ENCODE measurements at places on chromosomes 3 and 15.

- no peaks in the 10 kb centered on the region for H3K36me3 ChIP-seq
- peaks cover 15% of the 10 kb centered on the region for H3K4me1 ChIP-seq
Measured at GRCh38 chr3:186882150-186882524, 39.6 kb downstream of the ADIPOQ start.

GRCh38 chr3:189531271-189531670 is 99.9 kb upstream of the TP63 start:
- H3K27me3 ChIP-seq: no peaks in the 10 kb centered on the region
- H3K4me3 ChIP-seq: no peak overlapping the region
- H3K36me3 ChIP-seq: no peaks in the 10 kb centered on the region
- no peaks in the 10 kb centered on the region for H3K4me1 ChIP-seq
- no peak for DNase-seq
- no peak overlapping the region for H3K27ac ChIP-seq

DNA sequence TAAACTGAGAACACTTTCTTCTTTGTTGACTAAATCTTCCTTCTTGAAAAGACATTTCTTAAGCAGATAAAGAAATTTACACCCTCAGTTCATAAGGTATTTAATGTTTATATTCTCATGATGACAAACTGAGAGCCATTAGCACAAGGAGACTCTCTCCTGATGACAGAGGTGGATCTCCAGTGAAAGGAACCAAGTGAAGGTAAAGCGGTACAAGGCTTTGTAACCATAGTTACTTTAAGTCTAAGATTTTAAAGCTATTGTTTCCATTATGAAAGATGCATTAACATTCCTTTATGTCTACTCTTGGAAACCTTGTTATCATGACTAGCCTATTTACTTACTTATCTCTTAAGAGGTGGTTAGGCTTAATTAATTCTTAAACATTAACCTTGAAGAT is 737.1 kb downstream of the MECOM start:
- H3K4me3 ChIP-seq: no peak overlapping the region
- H3K27ac ChIP-seq: no peak overlapping the region
- H3K36me3 ChIP-seq: no peaks in the 10 kb centered on the region
- no peaks in the 10 kb centered on the region for H3K27me3 ChIP-seq
- no peak for DNase-seq
- H3K4me1 ChIP-seq: no peaks in the 10 kb centered on the region

DNA sequence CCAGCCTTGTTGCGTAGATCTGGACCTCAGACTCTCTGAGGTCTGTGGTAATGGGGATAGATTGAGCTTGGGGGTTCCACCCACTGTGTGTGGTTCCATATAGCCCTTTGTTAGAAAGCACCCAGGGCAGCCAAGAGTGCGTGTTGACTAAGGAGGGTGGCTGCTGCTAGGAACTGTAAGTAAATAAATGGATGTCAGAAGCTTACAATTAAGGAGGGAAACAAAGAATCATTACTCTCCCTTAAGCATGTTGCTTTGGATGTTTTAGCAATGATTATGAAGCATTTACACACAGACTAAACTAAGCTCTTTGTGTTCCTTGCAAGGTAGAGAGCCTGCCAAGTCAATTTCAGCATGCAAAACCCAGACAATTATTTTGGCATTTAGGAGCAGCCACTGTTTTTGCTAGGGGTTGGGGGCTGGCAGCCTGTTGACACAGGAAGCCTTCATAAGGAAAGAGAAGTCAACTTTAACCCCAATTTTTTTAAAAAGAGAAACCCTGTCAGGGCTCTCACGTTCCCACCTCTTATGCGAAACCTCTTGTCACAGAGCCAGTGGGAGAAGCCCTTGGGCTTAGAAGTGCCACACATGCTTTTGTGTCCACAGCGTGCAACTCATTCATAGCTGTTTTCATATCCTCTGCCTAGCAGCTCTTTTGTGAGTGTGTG is 127.8 kb downstream of the CMSS1 start:
- H3K4me3 ChIP-seq: no peak overlapping the region
- no peak overlapping the region for H3K27ac ChIP-seq
- H3K36me3 ChIP-seq: no peaks in the 10 kb centered on the region
- DNase-seq: no peak
- no peaks in the 10 kb centered on the region for H3K27me3 ChIP-seq

- no peaks in the 10 kb centered on the region for H3K27me3 ChIP-seq
- H3K36me3 ChIP-seq: peaks cover 67% of the 10 kb centered on the region
- no peaks in the 10 kb centered on the region for H3K4me1 ChIP-seq
Measured at GRCh38 chr3:128911911-128912310, 32.5 kb downstream of the ACAD9 start.

GRCh38 chr3:121667333-121667732 is 6.6 kb upstream of the HCLS1 start:
- no peaks in the 10 kb centered on the region for H3K4me1 ChIP-seq
- DNase-seq: no peak
- H3K4me3 ChIP-seq: no peak overlapping the region
- H3K36me3 ChIP-seq: peaks cover 60% of the 10 kb centered on the region

All from effector memory CD4-positive, alpha-beta T cell (primary cell).